ENCODE measurements at places on chromosomes 1 and 21.

DNA sequence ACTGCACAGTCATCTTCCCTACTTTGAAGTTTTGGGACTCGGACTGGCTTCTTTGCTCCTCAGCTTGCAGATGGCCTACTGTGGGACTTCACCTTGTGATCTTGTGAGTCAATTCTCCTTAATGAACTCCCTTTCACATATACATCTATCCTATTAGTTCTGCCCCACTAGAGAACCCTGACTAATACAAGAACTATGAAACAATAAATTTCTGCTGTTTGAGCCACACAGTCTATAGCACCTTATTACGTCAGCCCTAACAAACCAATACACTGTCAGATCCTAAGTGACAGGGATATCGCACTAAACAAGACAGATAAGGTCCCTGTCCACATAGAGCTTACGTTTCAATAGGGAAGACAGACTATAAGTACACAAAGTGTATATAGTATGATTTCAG, 120.1 kb downstream of the PLPP3 start:
- no peak for DNase-seq

- no peak for DNase-seq
Observed at GRCh38 chr1:159663552-159663951, 50.8 kb downstream of the CRP start.

DNA sequence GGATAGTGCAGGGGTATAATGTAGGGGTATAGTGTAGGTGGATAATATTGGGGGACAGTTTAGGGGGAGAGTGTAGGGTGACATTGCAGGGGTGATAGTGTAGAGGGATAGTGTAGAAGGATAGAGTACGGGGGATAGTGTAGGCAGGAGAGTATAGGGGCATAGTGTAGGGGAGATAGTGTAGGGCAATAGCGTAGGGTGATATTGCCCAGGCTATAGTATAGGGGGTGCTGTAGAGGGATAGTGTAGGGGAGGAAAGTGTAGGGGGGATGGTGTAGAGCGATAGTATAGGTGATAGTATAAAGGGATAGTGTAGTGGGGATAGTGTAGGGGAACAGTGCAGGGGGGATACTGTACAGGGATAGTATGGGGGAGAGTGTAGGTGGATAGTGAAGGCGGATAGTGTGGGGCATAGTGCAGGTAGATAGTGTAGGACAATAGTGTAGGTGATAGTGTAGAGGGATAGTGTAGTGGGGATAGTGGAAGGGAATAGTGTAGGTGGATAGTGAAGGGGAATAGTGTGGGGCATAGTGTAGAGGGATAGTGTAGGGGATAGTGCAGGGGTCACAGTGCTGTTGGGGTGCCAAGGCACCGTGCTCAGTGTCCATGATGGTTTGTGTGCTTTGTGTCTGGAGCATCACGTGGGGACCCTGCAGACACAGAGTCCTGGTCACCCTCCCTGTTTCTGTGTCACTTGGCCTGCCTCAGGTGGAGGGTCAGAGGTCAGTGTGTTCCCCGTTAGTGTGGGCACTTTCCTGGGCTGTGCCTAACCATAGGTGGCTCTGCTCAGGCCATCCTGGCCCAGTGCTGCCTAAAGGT, 10.5 kb upstream of the ARF1 start:
- no peak for DNase-seq

- no peak for DNase-seq
Observed at GRCh38 chr1:53567851-53568250, 108.7 kb downstream of the DMRTB1 start.

DNA sequence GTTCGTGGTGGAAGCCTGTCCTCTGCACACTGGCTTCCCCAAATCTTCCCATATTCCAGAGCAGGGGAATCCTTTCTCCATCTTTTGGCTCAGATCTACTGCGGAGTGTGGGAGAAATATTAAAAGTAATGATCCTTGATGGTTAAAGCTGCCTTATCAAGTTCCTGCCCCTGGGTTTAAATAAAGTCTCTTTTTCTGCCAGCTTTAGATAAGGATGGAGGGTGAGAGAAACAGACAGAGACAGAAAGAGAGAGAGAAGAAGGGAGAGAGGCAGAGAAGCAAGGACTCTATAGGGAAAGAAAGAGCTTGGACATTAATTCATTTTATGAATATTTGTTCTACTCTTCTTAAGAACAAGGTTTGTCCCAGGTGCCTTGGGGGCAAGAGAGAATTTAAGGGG, 98.0 kb downstream of the KCNJ15 start:
- no peak for DNase-seq

Data from activated T-helper 1 cell treated with Interleukin-2 at 50 U/mL for 16 hours (primary cell).